Stimulated activated CD4-positive, alpha-beta T cell treated with anti-CD3 and anti-CD28 coated beads, TNF-alpha, amount 100 ng/mL, for 1 hour (primary cell): ENCODE measurements at places on chromosomes 7 and 10.

DNA sequence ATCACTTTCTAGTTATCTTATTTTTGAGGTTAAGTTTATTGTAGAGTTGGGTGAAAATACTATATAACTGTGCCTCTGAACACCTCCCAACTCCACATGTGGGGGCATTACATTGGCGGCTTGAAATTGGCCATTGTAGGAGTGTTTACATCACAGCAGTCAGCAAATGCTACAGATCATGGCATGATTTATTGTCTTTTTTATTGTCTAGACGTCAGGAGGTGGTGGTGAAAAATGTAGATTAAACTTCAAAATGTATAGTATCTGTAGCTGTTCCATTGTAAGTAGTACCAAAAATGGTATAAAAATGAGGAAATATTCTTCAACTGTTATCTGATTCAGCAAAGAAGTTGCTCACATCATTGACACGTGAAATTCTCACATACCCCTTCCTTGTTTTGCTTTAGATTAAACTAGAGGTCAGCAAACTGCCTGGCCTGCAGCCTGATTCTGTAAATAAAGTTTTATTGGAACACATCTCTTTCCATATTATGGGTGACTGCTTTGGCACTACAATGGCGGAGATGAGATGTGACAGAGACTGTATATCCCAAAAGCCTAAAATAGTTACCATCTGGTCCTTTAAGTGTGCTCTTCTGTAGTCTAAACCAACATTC, 35.0 kb downstream of the TAF3 start:
- no peak for DNase-seq

GRCh38 chr10:119768455-119769094, 42.7 kb downstream of the INPP5F start:
- no peak for DNase-seq

DNA sequence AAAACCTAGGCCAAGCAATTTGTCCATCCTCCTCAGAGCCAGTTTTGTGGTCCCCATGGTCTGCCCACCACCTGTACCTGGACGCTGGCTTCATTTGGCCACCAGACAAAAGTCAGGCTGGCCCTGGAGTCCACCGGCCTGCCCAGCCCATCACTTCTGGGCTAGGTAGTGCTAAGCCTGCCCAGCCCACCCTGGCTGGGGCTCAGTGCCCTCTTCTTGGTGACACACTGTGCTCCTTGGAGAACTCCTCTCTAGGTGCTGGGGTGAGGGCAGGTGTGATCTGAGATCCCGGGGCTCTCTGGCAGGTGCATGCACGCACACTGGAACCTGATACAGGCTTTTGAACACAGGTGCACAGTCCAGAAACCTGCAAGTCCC, 1.1 kb downstream of the AIFM2 start:
- DNase-seq: no peak

- DNase-seq: no peak
These were observed 643.6 kb downstream of the SORCS3 start for GRCh38 chr10:105284476-105285215.
